Activated gamma-delta T cell treated with anti-CD3 and anti-CD28 coated beads, Interleukin-2, amount 50 U/mL, for 16 hours (primary cell): ENCODE measurements at places on chromosomes 2 and 18.
A peak's percentile ranks its signal among the peaks of the same experiment; 100 is the strongest.

- DNase-seq: no peak
These were observed 118.2 kb downstream of the HDAC4 start for GRCh38 chr2:239282448-239283287.

GRCh38 chr2:235968616-235969324 is 199.4 kb downstream of the GBX2 start:
- DNase-seq: no peak

DNA sequence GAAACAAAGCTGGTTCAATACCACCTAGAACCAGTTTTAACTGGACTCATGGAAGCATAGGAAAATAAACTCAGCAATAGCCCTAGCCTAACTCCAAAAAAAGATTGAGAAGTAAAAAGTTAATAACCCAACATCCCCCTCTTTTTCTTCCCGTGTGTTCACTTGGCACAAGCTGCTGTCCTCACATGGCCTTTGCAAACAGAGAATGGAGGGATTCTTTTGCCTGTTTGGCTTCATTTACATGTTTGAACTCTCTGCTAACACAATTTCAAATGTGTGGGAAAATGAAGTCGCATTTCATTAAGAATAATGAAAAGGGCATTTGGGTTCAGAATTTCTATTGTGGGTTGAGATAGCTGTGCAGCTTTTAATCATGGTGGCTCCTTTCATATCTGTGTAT is 589.2 kb upstream of the LRRTM1 start:
- no peak for DNase-seq

- no peak for DNase-seq
These were observed 379.0 kb upstream of the FANCL start for GRCh38 chr2:58620093-58620492.

DNA sequence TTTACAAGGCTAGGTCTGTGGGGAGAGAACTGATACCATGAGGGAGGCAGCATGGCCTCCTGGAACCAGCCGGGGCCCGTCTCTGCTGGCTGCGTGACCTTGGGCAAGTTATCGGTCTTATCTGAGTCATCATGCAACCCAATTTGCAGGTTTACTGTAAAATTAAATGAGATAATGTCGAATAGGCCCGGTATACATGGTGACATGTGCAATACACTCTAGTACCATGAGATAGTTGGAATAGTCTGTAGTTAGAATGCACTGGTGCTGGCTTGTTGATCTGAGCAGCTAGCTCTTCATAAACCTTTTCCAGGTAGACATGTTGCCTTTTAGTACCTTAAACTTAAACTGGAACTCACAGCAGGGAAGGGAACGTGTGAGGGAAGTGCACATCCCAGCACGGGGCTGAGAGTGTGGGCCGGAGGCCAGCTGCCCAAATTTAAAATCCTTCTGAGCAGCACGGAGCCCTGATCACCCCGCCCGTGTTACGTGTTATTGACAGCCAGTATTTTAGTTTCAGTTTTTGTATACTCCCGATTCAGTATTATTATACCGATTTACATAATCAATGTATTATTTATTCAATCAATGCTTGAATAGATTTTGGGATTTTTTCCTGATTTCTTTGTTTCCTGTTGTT is 72.4 kb upstream of the HS6ST1 start:
- DNase-seq: no peak

GRCh38 chr2:229620289-229620688 is 94.1 kb downstream of the DNER start:
- DNase-seq: no peak

GRCh38 chr18:25299426-25300300 is 52.3 kb downstream of the ZNF521 start:
- DNase-seq: no peak

- DNase-seq: no peak
These were observed 2.0 kb upstream of the RAB3GAP1 start for GRCh38 chr2:135050132-135050531.

GRCh38 chr2:113831161-113831560 is 58.7 kb upstream of the ACTR3 start:
- no peak for DNase-seq

- DNase-seq: peak; percentile 55
These were observed at the start of gene TLK1 for GRCh38 chr2:171160119-171160955. TSS of gene TLK1 (minus strand) at chr2:171160893. CDS start at chr2:171160428, 465 bp downstream.

DNA sequence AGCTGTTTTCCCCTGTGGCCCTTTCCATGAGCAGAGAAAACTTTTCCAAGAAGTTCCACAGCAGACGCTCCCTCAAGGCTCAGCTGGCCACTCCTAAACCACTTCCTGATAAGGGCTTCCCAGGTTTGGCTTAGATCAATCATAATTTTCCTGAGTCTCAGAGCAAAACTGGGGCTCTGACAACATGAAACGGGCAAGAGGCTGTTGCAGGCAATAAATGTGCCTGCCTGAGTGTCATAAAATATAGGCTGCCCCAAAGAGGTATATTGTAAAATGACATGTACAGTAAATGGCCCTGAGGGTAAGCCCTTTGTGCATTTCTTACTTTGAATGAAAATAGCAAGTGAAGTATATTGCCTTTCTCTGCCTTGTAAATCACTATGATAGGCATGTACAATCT is 105.6 kb upstream of the UXS1 start:
- no peak for DNase-seq
